ENCODE measurements at places on chromosomes 2 and 18.

DNA sequence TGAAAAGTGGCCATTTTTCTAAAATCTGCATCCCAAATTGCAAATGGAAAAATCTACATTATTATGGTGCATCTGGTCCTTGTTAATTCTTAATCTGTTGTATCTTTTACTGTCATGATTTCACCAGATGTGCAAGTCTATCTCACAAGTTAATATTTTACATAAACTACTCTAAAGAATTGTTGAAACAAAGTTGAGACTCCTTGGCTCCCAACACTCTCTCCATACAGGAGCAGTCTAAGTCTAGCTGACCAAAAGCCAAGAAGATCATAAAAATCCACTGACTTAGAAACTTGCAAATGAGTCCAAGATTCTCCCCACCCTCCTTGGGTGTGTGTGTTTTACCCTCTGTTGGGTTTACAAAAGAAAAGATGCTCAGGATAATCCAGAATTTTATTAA is 85.1 kb downstream of the NCKAP5 start:
- no peak for DNase-seq

- DNase-seq: no peak
These were observed 224.7 kb downstream of the ACKR3 start for GRCh38 chr2:236794176-236794957.

GRCh38 chr2:175612280-175612679 is 389.8 kb downstream of the LNPK start:
- no peak for DNase-seq

DNA sequence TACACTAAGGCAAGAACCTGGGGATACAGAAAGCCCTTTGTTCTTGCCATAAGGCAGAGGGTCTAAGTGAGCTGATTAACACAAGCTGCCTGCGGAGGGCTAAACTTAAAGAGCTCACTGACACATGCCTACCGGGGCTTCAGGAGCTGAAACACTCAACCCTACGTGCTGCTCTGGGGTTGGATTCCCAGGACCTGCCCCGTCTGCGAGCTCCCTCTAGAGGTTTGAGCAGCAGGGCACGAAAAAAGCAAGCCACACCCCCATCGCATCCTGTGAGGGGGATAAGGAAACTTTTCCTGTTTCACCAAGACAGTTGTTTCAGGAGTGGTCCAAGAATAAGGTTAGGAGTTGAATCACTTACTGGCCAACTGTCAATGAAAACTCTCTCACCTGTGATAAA is 562.1 kb downstream of the TMX3 start:
- DNase-seq: no peak

- DNase-seq: no peak
These were observed 47.8 kb upstream of the CREB1 start for GRCh38 chr2:207481924-207482323.

- no peak for DNase-seq
These were observed 15.9 kb upstream of the SEC11C start for GRCh38 chr18:59123588-59124369.

GRCh38 chr18:72697706-72698105 is 153.6 kb upstream of the CBLN2 start:
- no peak for DNase-seq

DNA sequence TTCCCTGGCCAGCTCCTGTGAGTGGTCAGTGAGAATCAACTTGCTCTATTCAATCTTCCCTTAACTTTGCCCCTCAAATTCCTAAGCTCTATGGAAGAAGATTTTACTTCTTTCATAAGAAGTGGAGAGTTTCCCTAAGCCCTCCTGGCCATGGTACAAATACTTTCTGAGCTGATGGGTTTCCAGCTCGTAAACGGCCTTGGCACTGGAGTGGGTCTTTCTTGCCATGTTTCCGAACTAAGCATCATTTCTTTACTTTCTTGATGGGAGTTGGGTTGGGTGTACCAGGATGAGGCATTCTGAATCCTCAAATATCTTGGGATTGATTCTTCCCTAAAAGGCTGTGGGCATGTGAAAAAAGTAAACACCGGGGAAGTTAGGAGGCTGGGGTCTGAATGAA is 72.5 kb downstream of the ACKR3 start:
- DNase-seq: no peak

- DNase-seq: no peak
These were observed 370.4 kb downstream of the MTX2 start for GRCh38 chr2:176639671-176640070.

DNA sequence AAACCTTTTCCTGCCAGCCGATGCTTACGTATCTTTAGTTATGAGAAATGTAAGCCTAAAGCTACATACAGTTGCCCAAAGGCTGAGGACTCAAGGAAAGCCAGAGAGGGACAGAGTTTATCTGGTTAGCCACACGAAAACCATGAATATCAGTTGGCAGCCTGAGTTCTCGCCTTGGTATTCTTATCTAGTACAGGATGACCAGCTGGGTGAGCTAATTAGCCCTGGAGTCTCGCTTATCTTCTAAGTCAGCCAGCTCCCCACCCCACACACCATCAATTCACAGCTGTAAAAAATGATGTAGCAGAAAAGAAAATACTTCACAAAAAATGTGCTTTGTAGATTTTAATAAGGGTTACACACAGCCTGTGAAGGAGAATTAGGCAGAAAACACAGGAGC is 617.5 kb upstream of the SOX11 start:
- DNase-seq: no peak

DNA sequence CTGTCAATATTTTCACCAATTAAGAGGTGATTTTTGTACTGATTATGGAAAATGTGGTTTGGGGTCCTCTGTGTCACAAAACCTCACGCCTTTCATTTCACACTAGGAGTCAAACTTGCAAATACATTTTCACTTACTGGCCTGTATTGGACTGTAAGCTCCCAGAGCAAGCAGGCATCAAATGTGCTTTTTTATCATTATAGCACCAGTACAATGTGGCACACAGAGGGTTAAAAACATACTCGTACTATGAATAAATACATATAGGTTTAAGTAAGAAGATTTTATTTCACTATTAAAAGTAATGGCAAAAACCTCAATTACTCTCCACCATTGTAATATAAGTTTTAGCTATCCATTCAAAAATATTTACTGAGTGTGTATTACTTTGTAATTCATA is 56.7 kb downstream of the ABCB11 start:
- DNase-seq: no peak

GRCh38 chr2:128668946-128669345 is 350.3 kb upstream of the HS6ST1 start:
- no peak for DNase-seq

DNA sequence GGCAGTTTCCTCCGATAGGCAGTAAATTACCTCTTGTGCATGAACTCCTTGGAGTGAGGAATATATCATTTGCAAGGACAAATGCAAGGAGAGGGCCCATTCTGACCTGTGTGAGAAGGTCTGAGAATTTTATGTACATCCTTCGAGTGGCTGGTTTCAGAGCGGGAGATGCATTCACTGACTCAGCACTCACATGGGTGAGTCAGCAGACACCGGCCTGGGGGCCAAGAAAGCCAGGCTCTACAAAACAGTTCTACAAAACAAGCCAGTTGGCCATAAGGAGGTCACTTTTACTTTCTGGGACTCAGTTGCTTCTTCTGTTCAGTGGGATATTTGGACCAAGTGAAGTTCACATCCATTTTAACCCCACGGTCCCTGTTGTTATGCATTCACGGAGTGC is 35.3 kb downstream of the CYP26B1 start:
- no peak for DNase-seq

DNA sequence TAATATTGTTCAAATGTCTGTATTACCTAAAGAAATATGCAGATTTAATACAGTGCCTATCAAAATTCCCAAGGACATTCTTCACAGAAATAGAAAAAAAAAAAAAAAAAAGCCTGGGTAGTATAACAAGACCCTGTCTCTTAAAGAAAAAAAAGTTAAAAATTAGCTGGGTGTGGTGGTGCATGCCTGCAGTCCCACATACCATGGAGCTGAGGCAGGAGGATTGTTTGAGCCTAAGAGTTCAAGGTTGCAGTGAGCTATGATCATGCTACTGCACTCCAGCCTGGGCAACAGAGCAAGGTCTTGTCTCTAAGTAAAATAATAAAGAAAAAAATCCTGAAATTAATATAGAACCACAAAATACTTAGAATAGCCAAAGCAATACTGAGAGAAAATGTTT is 51.9 kb downstream of the SLC16A14 start:
- DNase-seq: no peak

Data from T-helper 22 cell (primary cell).